ENCODE measurements at places on chromosomes 2 and 18.

GRCh38 chr2:39568116-39568515 is 97.6 kb upstream of the TMEM178A start:
- no peak for DNase-seq

DNA sequence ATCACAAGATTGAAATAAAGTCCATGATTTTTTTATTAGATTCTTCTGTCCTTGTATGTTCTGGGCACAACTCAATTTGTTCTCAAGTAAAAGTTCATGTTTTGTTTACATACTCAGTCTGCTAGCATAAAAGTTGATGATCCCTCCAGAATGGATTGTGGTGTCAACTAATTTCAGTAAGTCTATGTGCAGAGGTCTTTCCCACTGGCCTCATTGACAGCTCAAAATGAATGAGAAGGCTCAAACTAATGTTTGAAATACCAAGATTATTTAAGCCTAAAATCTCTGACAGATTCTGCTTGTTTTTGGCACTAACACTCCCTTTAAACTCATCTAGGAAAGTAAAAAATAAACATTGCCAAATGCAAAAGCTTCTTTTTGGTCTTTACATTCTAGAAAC is 561.2 kb upstream of the CNTNAP5 start:
- no peak for DNase-seq

DNA sequence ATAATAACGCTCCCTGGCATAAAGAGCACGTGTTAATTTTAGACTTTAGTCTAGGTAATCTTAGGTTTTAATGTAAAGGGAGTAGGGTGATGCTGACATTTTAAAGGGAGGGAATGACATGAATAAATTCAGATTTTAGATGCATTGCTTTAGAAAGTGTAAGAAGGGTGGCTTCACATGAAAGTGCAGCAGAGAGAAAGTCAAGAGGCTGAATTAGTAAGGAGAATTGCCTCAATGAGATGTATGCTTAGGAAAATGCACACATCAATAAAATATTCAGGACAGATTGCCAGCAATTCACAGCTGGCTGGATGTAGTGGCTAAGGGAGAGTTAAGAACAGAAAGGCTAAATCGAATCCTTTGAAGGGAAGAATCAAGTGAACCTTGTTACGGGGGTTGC is 165.5 kb upstream of the CDH19 start:
- no peak for DNase-seq

DNA sequence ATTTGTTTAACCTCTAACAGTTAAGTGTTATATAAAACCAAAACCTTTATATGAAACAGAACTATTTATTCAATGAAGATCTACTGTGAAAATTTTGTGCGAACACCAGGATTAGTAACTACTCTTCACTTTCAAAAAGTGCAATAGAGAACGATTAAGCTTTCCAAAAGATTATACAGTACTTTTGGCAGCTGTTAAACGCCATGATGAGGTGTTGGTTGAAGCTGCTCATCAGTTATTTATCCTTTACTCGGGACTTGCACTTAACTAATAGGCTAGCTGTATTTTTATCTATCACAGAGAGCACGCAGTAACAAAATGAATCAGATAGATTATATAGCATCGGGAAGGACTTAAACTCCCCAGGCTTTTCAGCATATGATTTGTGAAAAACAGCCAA is 113.6 kb downstream of the GCA start:
- DNase-seq: no peak

- DNase-seq: peak; percentile 62
Observed at GRCh38 chr2:231717281-231718171, 9.2 kb downstream of the PTMA start.

- DNase-seq: no peak
Observed at GRCh38 chr2:162573288-162573687, 229.4 kb downstream of the GCA start.

DNA sequence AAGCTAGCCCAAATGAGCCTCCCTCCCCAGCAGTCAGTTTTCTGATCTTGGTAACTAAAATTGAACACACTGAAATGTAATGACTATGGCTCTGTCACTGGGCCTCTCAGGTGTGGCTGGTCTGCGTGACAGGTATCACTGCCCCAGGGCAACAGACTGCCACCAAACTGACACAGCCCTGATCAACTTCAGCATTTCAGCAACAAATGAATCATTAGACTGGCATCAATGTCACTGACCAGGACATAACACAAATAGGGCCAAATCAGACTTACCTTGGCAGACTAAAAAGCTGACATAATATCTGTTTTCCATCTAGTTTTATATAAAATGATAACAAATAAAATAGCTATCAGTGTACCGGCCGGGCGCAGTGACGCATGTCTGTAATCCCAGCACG is 290.8 kb upstream of the CHAC2 start:
- no peak for DNase-seq

DNA sequence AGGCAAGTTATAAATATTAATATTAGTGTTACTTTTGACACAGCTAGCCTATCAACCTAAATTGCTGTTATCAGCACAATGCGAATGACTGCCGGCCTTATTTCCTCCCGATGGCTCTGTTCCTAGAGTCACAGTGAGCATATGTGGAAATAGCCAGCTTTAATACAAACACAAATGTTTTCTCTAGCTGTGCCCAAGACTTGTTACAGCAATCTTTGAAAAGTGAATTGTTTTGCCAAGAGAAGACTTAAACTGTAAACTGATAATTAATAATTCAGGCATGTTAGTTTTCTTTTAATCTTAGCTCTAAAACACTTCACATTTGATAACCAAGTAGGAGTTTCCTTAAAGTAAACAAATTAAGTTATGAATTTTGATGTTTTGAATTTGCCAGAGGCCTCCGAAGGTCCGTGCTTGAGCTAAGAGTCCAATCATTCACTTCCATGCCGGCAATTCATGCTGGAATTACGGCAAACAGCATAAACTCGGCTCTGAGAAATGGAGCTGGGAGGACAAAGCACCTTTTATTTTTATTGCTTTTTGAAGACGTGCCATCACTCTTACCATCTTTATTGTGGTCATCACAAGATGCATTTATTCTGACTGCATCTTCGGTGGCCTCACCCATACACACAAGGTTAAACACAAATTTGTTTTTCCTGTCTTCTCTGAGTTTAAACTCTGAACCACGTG is 184.5 kb upstream of the CWC22 start:
- DNase-seq: no peak

DNA sequence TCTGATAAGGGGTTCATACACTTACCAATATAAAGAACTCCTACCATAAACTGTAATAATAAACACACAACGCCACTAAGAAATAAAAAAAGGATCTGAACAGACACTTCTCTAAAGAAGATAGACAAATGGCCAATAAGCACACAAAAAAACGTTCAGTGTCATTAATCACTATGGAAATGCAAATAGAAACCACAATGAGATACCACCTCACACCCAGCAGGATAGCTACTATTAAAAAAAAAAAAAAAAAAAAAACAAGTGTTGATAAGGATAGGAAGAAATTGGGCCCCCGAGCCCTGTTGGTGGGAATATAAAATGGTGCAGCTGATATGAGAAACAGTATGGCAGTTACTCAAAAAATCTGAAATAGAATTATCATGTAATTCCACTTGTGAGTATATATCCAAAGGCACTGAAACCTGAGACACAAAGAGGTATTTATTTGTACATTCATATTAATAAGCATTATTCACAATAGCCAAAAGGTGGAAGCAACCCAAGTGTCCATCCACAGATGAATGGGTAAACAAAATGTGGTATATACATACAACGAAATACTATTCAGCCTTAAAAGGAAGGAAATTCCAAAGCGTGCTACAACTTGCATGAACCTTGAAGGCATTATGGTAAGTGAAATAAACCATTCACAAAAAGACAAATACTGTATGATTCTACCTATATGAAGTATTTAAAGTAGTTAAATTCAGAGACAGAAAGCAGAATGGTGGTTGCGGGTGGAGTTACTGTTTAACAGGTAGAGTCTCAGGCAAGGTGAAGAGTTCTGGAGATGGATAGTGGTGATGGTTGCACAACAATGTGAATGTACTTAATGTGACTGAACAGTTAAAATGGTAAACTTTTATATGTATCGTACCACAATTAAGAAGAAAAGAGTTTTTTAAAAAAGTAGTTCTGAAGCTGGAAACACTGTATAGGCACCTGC is 17.9 kb downstream of the REV1 start:
- no peak for DNase-seq

GRCh38 chr2:167924556-167924955 is 322.8 kb downstream of the STK39 start:
- DNase-seq: no peak

- no peak for DNase-seq
Observed at GRCh38 chr2:14828223-14828622, 195.7 kb downstream of the LRATD1 start.

DNA sequence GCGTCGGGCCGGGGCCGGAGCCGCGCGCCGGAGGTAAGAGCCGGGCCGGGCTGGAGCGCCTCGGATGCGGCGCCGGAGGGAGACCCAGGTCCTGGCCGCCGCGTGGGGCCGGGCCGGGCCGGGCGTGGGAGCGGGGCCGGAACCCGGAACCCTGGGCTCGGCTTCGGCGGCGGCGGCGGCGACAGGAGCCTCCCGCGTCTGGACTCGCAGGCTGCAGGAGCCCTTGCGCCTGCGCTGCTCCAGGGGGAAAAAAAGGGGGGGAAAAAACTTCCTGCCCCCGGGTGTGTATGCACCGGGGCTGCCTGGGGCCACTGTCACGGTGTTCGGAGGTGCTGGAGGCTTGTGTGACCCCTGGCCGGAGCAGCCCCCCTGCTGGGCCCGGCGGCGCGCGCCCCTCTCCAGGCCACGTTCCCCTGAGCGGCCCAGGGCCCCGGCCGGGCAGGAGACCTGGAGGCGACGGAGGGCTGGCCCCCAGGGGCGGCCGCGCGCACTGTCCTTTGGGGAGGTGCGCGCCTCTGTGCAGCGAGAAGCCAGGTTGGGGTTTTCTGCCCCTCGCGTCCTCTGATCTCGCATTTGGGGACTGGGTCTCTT is 864 bp downstream of the KLHL29 start:
- peak; percentile 31 for DNase-seq

DNA sequence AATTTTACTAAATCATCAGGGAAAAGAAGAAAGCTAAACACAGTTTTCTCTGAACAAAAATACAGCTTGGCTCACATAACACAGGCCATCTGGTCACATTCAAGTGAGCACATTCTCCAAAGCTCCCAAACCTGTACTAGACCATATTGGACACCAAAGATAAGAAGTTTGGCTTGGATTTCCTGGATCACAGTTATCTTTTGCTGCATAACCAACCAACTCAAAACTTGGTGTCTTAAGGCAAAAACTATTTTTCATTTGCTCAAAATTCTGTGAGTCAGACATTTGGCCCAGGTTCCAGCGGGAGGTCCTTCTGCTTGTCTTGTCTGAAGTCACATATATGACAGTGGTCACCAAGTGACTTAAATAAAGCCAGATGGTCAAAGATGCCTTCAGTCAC is 83.2 kb downstream of the GYPC start:
- no peak for DNase-seq

DNA sequence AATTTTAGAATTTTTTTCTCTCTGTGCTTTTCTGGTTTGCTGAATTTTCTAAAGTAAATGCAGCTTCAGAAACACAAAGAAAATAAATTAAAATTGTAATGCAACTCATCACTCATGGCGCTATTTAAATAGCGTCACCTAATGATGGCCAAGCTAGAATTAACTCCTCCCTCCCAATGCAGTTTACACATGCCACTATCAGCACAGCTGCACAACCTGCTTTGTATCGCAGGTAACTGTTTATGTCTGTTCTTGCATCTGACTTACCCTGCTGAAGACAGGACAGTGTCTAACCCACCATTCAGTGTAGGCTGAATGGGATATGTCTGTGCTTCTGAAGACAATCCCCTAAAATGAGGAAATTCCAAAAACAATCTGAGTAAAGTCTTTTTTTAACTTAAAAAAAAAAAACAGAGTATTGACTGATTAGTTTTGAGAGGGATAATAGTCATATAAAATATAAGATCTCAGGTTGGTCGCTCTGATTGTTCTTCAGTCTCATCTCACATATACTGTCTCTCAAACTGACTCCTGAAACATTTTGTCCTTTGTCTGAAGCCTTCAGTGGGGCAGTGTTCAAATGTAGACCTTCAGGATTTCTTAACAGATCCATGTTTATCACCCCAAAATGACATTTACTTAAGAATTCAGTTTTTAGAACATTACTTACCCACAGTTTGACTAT is 271.4 kb downstream of the ZEB2 start:
- DNase-seq: no peak

GRCh38 chr18:58886431-58886830 is 21.8 kb downstream of the ZNF532 start:
- DNase-seq: no peak

GRCh38 chr2:45275242-45275805 is 266.1 kb upstream of the SIX2 start:
- DNase-seq: no peak

DNA sequence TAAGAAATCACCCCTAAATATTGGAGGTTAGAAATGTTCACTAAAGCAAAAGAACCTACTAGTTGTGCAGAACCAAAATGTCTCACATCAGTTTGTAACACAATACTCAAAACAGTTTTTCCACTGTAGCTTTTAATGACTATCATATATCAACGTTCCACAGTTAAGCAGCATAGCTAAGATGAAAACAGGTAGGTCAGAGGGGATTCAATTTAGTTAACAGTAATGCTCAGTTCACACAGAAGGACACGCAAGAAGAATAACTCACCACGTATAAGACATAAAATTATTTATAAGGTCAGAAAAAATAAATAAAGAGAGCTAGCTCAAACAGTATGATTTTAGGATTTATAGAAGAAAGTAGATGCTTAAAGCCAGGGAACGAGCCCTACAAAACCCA is 118.9 kb upstream of the CCDC150 start:
- no peak for DNase-seq

GRCh38 chr18:63575681-63576080 is 11.5 kb upstream of the SERPINB13 start:
- DNase-seq: no peak

GRCh38 chr2:214989187-214989586 is 149.2 kb downstream of the ABCA12 start:
- no peak for DNase-seq

GRCh38 chr18:43175257-43175656 is 59.8 kb upstream of the RIT2 start:
- no peak for DNase-seq

DNA sequence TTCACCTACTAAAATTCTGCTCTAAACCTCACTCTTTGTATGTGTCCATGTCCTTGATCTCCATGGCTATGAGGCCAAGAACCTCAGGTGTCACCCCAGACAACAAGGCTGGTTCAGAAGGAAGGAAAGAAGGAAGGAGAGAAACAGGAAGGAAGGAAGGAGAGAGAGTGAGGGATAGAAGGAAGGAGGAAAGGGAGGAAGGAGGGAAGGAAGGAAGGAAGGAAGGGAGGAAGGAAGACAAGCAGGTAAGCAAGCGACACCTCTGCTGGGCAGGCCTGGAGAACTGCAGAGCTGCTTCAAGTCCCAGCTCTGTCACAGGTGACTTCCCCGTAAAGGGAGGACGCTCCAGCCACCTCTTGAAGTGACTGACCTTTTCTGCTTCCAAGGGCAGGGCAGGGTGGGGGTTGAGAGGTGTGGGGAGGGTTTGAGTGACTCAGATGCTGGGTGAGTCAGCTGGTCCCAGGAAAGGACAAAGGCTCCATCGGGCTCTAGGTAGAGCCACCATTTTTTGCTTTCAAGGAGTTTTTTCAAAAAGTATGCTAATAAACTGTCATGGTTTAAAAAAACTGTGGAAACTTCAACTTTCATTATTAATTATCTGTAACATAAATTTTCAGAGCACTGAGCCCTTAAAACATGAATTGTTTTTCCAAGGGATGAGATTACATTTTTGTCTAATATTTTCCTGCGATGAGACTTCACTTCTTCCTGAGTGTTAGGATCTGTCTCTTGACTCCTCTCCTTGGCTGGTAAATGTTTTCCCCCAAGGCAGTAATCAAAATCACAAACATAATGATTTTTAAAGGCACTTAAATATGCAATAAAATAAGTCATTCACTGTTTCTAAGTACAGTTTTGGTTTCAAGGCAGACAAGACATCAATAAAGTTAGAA is 90.1 kb upstream of the L3MBTL4 start:
- no peak for DNase-seq

Measured in WTC11 (cell line).